Stimulated activated CD4-positive, alpha-beta T cell treated with anti-CD3 and anti-CD28 coated beads, Interleukin-1b, Interleukin-23, amount 100 ng/mL, for 1 hour (primary cell): ENCODE measurements at places on chromosomes 2 and 18.

DNA sequence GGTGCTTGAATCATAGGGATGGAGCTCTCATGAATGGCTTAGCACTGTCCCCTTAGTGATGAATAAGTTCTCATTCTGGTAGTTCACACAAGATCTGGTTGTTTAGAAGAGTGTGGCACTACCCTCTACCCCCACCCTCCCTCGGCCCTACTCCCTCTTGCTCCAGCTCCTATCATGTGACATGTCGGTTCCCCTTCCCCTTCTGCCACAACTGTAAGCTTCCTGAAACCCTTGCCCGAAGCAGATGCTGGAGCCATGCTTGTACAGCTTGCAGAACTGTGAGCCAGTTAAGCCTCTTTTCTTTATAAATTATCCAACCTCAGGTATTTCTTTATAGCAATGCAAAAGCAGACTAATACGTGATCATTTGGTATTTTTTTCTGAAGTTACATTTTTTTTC lies 1012.6 kb downstream of the BCL11A start:
- no peak for DNase-seq

DNA sequence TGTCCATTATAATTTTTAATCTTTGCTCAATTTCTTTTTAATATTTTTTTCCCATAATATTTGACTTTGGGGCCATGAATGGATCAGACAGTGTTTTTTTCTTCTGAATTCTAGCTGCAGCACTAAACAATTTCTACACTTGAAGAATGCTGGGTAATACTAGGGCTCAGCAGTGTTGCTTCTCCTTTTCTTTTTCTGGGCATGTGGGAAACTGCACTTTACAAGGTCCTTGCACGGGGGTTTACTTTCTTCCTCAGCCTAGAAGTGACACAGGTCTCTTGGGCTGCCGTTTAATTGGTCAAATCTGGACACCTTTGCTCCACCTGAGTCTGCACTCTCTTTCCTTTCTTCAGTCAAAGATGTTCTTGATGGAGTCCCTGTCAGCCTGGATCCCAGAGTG lies 135.4 kb upstream of the APCDD1 start:
- no peak for DNase-seq

GRCh38 chr2:3443506-3444084 lies 64.1 kb downstream of the TRAPPC12 start:
- no peak for DNase-seq

GRCh38 chr2:204706939-204707338 lies 161.7 kb downstream of the PARD3B start:
- no peak for DNase-seq

DNA sequence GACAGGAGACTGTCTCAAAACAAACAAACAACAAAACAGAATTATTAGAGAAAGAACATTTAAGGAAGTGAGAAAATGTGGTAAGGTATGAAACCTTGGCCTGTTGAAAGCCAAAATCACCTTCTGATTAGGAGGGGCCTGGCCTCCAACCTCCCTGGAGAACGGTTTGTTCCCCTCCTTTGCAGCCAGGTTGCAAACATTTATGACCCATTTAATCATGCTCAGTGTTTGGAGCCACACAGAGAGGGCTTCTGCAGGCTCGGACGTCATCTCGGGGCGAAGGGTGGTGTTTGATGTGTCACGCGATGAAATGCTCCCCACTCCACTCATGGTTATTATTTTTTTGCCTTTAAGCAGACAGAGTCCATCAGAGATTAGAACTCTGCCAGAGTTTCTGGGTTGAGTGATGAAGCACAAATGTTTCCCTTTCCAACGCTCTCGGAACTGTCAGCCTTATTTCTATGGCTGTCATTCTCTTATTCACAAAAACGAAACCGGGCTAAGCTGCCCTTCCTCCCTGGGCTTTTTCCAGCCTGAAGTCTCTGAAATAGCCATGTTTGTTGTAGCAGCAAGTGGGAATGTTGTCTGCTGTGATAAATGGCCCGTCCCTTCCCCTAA lies 33.6 kb upstream of the ROCK2 start:
- no peak for DNase-seq

DNA sequence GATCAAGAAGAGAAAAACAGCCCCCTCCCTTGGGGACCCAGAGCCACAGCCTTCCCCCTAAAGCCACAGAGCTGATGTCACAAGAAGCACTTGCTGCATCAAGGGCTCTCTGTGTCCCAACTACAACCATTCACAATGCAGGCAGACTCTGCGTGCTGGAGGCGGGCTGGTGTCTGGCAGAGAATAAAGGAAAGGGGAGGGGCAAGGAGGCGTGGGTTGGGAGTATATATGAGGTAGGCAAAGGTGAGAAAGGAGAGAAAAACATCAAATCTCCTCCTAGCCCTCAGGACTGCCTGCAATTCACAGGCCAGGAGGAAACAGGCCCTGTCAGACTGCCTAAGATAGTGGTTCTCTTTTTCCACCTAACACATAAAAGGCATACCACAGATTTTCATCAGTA lies 48.8 kb upstream of the IHH start:
- no peak for DNase-seq

DNA sequence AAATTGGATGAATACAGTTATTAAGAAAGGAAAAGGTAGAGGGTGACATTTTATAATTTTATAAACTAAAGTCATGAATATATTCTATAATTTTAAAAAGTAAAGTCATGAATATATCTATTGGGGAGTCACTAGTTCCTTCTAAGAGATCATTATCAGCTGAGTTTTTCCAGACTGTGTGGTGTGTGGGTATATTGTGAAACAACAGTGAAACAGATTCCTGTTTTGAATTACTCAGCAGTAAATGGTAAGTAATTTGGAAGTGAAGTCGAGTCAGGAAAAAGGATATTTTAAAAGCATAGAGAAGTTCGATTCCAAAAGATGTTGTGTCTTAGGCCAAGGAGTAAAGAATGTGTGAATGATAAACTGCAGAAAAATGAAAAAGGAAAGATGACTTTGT lies 1018.2 kb upstream of the NXPH2 start:
- DNase-seq = no peak

- no peak for DNase-seq
Measured at GRCh38 chr18:42620657-42621056, 494.8 kb downstream of the RIT2 start.

DNA sequence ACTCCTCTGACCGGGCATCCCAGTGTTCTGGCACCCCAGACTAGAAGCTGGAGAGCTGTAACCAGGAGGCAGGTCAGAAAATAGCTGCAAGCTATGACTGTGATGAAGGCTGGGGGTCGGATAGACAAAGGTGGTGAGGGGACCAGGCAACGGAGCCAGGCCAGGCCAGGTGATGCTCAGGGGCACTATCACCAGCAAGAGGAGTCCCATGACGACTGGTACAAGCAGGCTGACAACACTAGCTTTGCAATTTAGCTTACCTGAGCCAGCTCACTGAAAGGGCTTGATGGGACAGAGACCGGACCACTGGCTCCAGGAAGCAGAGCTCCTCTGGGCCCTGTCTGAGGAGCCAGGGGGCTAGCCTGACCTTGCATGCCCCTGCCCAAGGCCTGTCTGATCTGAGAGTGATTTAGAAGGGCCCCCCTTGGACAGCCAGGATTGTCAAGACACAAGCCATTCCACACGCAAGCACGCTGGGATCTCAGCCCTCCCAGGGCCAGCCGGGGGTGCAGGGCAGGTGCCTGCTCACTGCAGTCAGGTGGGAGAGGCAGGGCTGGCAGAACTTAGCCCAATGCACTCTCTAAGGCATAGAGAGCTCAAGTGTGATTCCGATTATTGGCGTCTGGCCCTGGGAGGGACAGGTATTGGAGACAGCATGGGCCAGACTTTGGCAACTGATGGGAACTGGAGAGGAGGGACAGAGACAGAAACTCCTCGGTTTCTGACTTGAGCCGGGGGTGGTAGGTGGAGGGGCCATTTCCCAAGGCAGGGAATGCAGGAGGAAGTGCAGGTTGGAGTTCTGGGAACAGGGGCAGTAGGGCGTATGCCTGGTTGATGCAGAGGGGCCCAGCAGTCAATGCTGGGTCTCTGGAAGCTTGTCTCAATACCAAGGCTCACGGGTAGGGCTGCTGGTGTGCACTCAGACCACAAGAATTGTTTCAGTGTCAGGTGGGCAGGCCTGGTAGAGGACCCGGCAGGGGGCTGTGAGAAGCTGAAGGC lies 47.7 kb downstream of the MYO7B start:
- DNase-seq = no peak

DNA sequence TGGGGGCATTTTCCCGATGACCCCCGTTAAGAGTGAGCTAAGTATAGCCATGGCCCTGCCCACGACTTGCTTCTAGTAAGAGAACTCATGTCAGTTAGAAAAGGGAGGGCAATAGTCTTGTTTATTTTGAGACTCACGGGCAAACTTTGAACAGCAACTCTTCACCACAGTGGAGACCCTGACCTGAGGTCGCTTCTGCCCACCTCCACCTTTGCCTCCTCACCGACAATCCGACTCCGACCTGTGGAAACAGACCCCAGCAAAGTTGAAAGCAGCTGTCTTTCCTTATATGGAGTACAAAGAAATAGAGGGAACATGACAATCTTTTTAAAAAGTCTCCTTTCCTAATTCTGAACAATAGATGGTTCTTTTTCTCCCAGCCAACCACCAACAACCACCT lies 155.0 kb upstream of the GCFC2 start:
- DNase-seq = no peak

GRCh38 chr2:535222-535621 lies 142.0 kb downstream of the TMEM18 start:
- DNase-seq = no peak
